CD4-positive, alpha-beta T cell treated with Interferon gamma for 1 hour (primary cell): ENCODE measurements at places on chromosomes 1 and 21.

DNA sequence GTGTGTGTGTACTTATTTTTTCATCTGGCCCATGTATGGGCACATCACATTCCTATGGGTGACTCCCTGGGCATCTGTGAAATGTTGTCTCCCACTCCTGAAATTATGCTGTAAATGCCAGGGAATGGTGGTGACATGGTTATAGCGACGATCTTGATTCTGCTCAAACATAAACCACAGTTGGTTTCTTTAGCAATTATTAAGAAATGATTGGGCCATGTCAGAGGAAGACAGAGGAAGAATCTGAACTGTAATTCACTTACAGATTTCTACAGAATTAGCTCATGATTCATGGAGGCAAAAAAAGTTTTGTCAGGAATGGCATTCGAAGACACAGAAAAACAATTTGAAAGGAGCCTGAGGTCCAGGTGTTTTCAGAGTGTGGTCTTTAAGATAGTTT lies 25.8 kb upstream of the KCNE1 start:
- no peak for DNase-seq

DNA sequence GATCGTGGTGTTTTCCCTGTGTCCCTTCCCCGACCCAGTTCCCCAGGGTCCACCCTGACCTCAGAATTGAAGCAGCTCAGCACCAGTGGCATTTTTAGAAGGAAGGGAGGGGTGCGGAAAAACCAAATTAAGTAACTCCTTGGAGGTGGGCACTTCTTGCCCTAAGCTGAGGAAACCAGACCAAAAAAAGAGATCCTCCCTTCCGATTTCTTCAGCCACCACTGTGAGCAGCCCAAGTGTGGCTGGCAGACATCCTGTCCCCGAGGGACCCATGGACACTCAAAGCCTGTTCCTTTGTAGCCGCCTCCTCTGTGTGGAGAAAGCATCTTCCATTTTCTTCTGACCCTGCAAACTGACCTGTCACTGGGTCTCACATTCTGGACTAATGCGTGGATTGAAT lies 31.3 kb downstream of the KIRREL1 start:
- DNase-seq, result no peak

- no peak for DNase-seq
These were observed 11.9 kb upstream of the TCP10L start for GRCh38 chr21:32597205-32597604.

DNA sequence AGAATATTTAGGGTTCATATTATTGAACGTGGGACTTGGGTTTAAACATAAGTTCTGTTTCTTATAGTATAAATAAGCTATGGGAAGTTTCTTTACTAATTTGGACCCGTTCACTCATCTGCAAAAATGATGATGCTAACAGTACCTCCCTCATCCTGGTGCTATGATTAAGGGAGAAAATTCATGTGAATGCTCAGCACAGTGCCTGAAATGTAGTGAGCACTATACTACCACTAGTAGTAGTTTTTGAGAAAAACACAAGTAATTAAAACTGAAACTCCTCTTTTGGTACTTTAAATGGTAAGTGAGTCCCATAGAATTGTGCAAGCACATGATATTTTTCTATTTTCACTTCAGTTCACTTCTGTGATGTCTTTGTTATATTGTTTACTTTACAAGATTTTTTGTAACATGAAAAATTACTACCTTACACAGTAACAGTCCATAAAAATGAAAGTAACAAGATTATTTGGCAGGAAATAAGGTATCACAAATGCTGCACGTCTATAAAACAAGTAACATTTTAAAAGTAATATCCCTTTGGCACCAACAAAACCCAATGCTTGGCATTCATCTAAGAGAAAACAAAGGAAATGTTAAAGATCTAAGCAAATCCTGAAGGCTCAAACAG lies 11.3 kb upstream of the PTPRC start:
- no peak for DNase-seq

- DNase-seq, result no peak
These were observed 3.8 kb downstream of the SRSF11 start for GRCh38 chr1:70224954-70225353.

- no peak for DNase-seq
These were observed 706.7 kb upstream of the ADAMTS5 start for GRCh38 chr21:27673581-27673980.

DNA sequence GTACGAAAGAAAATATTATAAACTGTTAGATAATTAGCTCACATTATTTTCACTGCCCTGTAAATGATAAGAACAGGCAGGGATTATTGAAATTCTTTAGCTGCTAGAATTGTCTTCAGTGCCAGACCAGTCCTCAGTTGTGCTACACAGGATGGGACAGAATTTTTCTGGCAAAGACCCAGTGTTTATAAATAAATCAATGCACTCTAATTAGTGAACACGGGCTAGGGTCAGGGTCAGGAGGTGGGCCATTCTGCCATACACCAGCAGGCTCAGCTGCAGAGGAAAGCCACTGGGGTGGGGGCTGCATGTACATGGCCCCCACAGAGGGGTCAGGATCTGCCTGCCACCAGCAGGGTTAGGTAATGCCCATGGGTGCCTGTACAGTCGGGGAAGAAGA lies 6.4 kb downstream of the BCAR3 start:
- DNase-seq, result no peak

GRCh38 chr21:17976139-17976538 lies 157.0 kb upstream of the C21orf91 start:
- no peak for DNase-seq

- no peak for DNase-seq
These were observed 191.8 kb downstream of the RPS6KC1 start for GRCh38 chr1:213242883-213243282.

- no peak for DNase-seq
These were observed 63.8 kb upstream of the ETS2 start for GRCh38 chr21:38741950-38742256.

DNA sequence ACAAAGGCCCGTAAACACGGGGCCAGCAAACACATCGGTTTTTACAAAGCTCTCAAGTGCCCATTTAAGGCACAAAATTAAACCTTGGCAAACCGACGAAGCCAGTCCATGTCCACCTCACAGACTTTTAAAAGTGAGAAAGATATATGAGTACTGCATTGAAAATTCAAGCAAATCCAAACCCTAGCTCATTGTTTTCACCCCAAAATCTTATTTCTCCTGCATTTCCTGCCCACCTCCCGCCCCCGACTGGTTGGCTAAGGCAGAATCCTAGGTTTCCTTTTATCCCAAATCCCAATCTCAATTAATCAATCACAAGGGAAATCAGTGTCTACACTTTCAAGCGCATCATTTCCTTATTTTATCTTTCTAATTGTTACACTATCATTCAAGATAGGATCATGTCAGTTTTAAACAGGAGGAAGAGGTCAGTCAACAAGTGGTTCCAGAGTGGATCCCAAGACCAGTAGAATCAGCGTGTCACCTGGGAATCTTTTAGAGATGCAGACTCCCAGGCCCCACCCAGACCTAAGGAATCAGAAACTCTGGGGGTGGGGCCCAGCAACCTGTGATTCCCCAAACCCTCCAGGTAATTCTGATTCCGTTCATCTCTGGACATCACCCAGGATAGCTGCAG lies 1.7 kb upstream of the GNG4 start:
- DNase-seq, result no peak

DNA sequence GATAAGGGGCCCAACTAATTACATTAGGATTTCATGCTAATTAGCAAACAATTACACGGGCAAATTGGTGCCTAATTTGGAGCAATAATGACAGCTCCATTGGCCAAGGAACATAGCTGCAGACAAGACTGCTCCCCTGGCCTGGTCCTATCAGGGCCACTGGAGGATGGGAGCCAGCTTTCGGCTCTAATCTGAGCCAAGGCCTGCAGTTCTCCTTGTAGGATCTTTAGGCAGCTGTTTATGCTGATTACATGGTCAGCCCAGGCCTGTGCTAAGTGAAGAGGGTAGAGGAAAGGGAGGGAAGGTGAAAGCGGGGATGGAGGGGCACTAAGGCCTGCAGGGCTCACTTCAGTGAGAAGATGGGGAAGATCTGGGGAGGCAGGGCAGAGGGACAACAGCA lies 12.4 kb upstream of the ADGRB2 start:
- DNase-seq, result no peak

DNA sequence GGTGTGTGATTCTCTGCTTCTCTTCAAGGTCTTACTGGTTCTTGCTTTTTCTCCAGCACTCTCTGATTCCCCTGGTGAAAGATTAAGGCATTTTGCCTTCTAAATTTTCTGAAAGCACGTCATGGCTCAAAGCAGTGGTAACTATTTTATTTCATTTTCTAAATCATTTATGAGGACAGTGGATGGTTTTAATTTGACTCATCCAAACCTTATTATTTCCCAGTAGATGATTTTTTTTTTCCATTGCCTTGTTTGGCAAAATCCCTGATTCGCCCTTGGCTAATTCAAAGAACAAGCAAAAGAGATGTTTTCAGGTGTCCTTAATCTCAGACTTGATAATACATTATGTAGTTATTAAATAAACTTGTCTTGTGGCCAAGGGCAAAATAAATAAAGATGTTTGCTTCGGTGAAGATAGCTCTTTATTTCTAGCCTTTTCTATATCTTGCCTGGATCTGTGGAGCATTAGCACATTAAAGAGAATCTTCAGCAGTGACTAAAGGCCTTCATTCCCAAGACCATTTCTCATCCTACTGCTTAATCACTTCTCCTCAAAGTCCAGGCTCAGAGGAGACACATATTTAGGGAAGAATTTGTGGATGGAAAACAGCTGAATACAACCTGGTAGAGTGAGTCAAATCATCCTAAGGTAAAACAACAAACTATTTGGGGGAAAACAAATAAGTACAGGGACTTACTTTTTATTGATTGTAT lies 359.8 kb downstream of the DUSP10 start:
- DNase-seq, result no peak

GRCh38 chr21:28640326-28640725 lies 352.4 kb downstream of the LTN1 start:
- no peak for DNase-seq

DNA sequence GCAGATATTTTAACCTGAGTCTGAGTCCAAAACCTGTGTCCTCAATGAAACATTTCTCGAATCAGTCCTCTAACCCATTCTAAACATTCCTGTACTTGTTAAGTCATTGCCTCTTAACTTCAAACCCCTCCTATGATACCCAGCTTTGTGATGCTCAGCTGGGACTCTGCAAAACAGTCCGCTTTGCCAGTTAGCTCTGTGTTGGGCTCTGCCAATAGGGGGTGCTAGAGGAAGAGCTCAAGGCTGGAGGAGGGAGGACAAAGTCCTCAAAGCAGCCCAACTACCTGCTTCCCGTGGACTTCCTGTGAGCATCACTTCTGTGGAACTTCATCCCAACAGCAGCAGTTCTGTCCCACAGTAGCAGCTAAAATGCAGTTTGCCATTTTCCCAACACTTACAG lies 38.1 kb upstream of the SYT14 start:
- DNase-seq, result no peak

- DNase-seq, result no peak
These were observed 21.1 kb downstream of the C1orf115 start for GRCh38 chr1:220711056-220711809.

- DNase-seq, result no peak
These were observed 74.6 kb downstream of the CD247 start for GRCh38 chr1:167443757-167444156.

GRCh38 chr1:93080179-93080823 lies 1.2 kb downstream of the MTF2 start:
- no peak for DNase-seq

GRCh38 chr1:227459977-227460376 lies 103.4 kb upstream of the ZNF678 start:
- DNase-seq, result no peak

- DNase-seq, result peak; percentile 36
These were observed 16.2 kb downstream of the PLEKHO1 start for GRCh38 chr1:150165622-150166612.

DNA sequence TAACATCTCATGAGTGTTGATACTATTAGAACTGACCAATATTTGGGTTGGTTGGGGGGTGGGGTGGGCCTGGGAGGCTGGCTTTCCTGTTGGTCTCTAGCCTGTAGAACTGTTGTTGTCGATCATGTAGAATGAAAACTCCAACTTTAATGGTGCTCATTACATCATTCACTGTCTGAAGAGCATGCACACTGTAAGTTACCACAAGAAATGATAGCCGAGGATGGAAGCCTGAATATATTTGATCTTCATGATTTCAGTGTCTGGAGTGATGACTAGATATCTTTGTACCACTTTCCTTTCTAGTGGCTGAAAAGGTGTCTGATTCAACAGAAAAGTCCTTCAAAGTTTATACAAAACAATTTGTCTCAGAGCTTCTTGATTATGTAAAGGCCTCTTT lies 123.6 kb downstream of the XCL2 start:
- no peak for DNase-seq

DNA sequence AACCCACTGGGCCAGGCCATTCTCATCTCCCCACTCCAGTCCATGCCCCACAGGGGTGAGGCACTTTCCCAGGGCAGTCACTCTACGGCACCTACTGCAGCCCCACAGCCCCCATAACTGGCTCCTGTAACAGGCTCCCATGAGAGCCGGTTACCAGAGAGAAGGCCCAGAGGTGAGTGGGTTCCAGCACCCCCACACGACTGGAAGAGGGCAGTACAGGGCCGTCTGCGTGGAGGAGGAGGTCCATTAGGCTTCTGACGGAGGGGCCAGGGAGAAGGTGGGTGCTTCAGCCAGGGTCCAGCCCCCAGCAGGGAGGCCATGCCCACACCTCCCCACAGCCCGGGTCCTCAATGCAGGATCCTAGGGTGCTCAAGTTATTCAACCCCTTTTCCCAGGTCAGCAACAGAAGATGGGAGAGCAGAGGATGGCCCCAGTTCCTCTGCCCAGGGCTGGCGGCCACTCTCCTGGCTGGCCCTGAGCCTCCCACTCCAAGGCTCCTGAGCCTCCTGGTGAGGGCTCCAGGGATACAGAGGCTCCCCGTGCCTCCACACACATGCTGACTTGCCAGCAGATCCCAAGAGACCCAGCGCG lies 1.6 kb downstream of the ACAP3 start:
- DNase-seq, result no peak

DNA sequence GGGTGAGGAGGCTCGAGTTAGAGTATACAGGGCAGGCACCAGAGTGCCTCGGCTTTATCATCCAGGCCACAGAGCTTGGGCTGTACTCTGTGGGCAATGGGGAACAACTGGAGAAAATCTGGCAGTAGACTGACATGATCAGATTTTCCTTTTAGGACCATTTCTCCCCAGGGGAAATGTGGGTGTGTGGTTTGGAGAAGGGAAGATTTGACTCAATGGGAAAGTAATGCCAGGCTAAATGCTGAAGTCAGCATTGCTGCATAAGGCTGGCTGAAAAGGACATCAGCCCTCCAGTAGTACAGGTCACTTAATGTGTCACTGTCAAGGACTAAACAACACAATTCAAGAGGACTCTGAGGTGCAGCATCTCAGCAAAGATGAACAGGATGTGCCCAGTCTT lies 5.0 kb downstream of the FYB2 start:
- no peak for DNase-seq

- no peak for DNase-seq
These were observed 99.0 kb downstream of the NFIA start for GRCh38 chr1:61181067-61182038.
